ENCODE measurements at places on chromosomes 5 and 9.

DNA sequence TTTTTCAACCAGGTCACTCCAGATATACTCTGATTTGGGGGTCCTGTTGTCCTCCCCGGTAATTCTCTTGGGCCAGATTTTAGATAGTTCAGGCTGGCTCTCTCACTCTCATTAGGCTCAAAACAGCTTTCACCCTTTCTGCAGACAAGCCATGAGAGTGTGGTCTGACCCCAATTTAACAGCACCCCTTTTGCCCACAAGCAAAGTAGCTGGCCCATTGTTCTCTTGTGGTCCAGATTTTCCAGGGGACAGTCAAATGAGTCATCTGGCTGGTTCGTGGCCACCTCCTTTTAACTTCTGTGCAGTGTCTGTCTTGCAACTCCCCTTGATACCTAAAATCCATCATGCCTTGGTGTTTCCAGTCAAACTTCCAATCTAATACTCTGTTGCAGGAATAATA is 16.5 kb downstream of the BHMT2 start:
- no peak for DNase-seq

- no peak for DNase-seq
Observed at GRCh38 chr5:122222580-122222979, 89.5 kb upstream of the SNCAIP start.

DNA sequence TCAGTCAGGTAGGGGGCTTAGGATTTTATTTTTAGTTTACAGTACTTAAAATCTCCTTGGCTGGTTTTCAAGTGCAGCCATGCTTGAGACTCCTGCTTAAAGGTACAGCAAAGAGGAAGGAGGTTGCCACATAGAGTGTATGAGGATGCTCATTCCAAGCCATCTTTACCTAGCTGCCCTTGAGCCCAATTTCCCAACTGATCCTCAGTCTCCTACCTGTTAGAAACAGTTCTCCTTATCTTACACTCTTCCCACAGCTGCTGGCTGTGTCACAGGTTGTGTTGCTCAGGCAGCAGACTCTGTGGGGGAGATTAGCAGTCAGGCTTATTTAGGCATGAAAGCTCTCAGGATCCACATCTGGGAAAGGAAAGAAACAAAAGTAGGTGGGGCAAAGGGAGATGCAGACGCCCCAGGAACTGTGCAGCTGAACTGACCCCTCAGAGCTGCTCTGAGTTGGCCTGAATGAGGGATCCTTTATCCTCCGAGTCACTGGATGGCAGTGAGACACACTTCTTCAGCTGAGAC is 95.1 kb downstream of the NMUR2 start:
- DNase-seq = no peak

DNA sequence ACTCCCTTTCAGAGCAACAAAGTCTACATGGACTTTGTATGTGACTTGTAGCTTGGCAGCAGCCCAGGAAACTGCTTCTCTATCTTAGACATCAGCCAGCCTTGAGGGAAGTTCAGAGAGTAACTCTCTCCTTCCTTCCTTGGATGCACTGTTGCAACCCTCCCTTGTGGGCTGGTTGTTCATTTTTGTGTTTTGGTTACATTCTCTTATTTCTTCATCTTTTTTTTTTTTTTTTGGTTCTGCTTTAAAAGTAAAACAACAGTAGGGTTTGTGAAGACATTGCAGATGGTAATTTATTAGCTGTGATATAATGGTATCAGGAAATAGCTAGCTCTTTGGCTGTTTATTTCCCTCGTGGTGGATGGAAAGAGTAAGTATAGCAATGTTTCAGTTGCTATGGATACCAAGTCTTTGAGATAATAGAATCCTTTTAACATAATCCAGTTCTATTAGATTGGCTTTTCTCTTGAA is 97.9 kb upstream of the MAMDC2 start:
- no peak for DNase-seq

- no peak for DNase-seq
Observed at GRCh38 chr5:110854200-110854599, 115.4 kb downstream of the SLC25A46 start.

DNA sequence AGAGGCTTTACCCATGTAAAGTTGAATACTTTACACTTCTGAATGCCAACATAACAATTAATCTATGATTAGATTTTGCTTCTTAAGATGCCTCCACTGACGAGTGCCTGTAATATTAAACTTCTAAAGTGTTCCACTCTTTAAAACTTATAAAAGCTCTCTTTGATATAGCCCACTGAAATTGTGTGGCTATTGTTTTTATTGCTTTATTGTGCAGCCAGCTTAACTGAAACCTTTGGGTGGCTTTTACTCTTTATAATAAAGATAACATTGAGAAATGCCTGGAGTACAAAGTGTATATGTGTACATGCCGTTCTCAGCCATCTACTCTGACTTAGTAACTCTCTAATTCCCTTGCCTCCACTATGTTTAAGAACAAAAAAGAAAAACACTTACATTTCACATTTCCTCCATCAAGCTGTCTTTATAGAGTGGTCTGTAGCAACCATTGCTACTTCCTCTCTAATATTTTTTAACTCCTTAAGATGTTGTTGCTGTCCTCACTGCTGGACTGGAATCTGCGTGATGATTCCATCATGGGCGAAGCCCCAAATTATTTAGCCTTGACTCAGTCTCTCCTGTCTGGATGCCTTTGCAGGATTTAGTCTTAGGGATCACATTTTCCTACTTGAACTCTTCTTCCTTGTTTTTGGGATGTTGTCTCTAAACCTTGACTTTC is 9.1 kb downstream of the PIK3R1 start:
- no peak for DNase-seq

DNA sequence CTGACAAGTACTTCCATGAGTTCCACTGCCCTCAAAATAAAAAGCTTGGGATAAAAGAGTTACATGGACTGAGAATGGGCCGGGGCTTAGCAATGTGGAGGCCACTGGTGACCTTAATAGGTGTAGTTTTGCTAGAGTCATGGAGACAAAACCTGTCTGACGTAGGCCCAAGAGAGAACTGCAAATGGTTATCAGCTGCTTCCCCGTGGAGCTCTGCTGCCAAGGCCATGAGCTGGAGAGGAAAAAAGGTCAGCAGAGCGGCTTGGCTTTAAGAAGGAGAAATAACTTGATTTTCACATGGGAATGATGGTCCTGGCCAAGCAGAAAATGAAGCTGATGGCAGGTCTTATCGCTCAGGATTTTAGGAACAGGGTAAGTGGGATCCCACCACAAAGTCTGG is 3.7 kb upstream of the SURF6 start:
- DNase-seq = no peak
